ENCODE measurements at places on chromosomes 2 and 18.

DNA sequence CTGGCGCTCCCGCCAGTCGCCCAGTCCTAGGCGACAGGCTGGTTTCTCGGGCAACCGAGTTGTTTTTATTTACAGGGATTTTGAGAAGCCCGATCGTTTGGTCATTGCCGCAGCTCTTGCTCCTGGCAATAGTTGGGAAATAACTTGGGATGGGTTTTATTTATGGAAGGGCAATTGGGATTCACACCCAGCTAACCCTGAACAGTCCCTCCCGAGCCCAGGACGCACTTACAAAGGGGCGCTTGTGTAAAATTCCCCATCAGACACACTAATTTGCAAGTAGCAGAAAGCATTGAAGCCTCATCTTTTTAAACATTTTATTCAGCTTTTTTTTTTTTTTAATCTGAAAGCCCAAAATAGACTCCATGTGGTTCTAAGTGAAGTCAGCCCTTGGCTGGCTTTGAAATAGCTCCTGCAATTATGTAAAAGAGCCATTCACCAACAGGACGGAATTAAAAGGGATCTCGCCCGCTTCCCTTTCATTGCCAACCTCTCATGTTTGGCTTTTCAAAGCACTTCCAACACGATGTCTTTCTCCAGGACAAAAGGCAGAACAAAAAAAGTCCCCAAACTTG is 3.6 kb upstream of the GBX2 start:
- DNase-seq: no peak

- no peak for DNase-seq
Observed at GRCh38 chr2:130806370-130806769, 30.3 kb upstream of the ARHGEF4 start.

- DNase-seq: no peak
Observed at GRCh38 chr2:36562973-36563532, 34.9 kb downstream of the FEZ2 start.

GRCh38 chr18:59448546-59448945 is 89.5 kb upstream of the LMAN1 start:
- DNase-seq: no peak

DNA sequence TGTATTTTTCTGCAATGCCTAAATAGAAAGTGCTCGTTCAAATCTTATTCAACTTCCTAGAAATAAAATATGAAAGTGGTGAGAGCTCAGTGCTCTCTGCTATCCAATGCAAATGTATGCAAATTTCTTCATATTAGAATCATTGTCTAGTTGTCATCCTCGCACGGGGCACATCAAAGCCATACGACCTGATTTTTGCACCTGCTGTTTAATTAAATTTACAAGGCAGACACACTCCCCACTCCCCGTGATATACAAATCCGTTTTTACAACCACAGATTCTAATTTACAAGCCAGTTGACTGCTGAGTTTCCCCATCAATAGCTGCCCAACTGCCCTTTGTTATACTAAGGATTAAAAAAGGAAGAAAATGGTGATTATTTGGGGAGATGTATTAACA is 284.6 kb downstream of the RNF144A start:
- no peak for DNase-seq

GRCh38 chr18:10037181-10037580 is 123.4 kb downstream of the VAPA start:
- no peak for DNase-seq

GRCh38 chr18:76524900-76525698 is 30.1 kb upstream of the ZNF516 start:
- no peak for DNase-seq

DNA sequence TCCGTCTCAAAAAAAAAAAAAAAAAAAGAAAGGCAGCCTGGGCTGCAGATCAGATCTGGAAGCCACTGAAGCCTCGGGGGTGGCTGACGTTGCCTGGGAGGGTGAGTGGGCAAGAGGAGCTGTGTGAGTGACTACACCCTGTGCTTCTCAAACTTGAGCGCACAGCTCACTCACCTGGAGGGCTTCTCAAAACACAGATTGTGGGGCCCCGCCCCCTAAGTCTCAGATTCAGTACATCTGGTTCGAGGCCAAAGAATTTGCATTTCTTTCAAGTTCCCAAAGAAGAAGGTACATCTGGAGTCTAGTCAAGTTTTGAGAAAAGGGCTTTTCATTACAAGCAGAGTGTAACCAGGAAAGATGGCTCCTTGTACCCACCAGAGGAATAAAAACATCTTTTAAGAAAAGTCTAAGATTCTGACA is 97.7 kb upstream of the CAB39 start:
- DNase-seq: no peak

GRCh38 chr2:47043142-47043890 is 111.8 kb downstream of the STPG4 start:
- DNase-seq: no peak

GRCh38 chr2:160207804-160208654 is 8.0 kb upstream of the ITGB6 start:
- no peak for DNase-seq

DNA sequence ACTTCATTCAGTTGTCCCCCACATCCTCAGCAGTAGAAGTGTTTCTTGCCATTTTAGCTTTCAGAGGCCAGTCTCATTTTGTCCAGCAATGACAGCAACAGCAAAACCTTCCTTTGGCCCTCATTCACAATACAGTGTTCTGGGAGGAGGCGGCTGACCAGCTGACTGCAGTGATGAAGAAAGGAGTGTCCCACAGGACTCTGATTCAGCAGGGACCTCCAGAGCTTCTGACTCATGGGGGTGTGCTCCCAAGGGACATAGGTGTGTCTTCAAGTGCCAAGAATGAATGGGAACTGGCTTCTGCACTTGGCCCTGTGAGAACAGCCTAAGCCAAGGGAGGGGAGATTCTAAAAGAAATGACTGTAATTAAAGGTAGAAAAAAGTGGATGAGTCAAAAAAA is 147.0 kb upstream of the PELI1 start:
- DNase-seq: no peak

- DNase-seq: no peak
Observed at GRCh38 chr18:10234912-10235660, 219.3 kb upstream of the APCDD1 start.

DNA sequence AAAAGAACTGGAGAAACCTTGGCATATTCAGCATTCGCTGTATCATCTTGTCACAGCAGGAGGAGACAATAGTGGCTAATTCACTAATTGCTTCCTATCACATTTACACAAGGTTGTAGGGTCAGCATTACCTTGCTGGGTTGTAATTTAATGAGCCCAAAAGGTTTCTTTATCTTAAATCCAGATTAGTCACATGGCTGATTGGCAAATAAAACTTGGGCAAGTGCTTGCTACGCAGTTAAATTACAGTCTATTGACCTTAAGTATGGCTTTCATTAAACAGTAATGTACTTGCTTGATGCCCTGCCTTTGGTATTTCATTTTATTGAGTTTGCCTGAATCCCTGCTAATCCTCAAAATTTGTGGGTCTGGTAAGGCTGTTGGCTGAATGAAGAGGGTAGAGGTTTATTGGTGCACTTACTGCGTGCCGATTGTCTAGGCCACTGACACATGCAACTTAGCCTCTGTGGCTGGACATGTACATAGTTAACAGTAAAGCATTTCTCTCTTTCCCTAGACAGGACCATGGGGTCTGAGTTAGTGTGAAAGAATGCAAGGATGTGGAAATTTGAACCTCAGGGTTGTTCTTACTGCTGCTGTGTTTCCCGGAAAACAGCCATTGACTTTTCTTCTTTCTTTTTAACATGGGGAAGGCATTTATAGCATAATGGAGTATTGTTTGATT is 34.3 kb downstream of the FMNL2 start:
- DNase-seq: no peak

GRCh38 chr18:29653671-29654215 is 1388.8 kb downstream of the DSC3 start:
- DNase-seq: no peak

GRCh38 chr2:113091231-113091896 is 23.6 kb downstream of the IL1F10 start:
- no peak for DNase-seq

DNA sequence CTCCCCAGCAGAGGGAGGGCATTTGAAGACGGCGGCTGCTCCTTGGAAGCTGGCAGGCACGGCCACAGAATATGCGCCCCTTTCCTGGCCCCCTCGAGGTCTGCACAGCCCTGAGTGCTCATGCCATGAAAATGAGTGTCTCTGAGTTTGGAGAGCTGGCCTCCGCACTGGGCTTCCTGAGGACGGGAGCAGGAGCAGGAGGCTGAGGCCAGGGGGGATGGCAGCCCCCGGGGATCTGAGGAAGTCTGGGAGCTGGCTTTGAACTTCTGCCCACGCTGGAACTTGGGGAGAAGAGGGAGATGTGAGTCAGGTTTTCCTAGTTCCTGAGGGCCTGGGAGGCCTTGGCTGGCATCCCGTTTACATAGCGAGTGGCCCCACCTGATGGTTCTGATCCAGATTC is 47.0 kb downstream of the RRM2 start:
- DNase-seq: no peak

GRCh38 chr18:73843455-73843854 is 304.2 kb downstream of the FBXO15 start:
- DNase-seq: no peak

- no peak for DNase-seq
Observed at GRCh38 chr2:80122675-80123074, 181.9 kb downstream of the LRRTM1 start.

GRCh38 chr2:222214885-222215284 is 83.9 kb downstream of the PAX3 start:
- DNase-seq: no peak

DNA sequence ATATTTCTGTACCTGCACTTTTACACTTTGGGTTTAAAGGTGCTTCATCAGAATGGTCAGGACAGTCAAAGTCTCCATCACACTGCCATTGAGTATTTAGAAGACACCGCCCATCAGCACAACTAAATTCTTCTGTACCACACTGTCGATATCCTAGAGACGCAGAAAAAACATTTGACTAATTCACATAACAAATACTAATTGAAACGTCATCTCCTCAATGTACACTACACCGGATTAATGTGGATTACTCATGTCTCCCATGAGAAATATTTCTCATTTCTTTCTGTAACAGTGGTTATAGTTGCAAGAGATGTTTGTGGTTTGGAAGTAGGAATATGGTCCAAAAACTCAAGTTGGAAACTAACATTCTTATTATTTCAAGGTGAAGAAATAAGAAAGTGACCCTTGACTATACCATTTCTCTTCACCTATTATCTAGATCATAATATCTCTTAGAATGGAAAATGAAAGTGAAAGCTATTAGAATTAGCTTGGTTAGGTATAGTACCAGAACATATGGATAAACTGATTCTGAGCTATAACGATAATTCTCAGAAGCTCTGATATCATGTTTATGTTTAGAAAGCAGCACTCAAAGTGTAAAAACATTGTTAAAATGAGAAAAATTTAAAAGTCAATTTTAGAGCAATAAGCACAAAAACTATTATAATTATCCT is 1627.7 kb downstream of the LRP1B start:
- no peak for DNase-seq

- no peak for DNase-seq
Observed at GRCh38 chr2:149218497-149218896, 111.9 kb upstream of the LYPD6 start.

DNA sequence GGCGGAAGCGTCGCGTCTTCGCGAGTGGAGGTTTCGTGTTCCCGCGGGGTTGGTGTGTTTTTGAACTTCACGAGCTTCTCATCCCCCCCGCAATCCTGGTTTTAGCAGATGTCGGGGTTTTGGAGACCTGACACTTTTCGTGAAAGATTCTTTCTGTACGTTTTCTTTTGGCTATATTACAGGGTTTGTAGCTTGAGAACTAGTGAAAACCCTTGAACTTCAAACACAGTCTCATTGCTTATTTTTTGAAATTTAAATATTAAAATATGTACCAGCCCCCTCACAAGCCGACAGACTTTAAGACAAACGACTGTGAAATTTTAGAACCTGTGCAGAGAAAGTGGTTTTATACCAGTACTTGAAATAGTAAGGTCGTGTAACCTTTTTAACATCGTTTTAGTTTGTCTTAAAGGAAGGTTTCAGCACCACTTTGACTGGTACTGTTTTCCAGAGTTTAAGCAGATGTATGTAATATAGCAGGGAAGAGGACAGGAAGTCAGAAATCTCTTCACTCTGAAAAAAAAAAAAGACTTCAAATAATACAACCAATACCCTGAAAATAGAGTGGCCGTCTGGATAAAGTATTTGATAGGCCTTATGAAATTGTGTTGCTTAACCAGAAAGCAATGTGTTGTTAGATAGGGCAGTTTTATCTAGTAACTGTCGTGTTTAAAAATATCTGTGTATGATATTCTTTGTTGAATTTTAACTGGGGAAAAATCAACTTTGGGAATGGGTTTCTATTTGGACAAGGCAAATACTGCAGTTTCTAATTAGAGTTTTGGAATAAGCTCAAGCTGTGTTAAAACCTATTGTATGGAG is 1.4 kb downstream of the SPATS2L start:
- DNase-seq: no peak

DNA sequence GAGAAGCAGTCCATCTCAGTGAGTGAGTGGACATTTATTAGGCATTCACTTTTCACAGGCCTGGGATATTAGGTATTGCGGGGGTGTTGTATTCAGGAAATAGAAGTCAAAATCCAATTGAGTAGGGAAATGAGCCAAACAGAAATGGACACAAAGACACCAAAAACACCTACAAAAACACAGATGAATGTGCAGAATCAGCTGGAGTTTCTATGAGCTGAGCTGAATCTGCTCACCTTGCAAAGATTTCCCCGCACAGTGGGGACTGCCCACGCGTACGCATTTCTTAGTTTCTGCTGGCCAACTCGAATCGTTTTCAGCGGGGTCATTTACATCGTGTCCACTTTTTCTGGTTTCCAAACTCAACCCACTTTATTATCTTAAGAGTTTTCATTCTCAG is 160.0 kb downstream of the BCL2 start:
- DNase-seq: peak; percentile 78

GRCh38 chr18:25067275-25068025 is 284.5 kb downstream of the ZNF521 start:
- DNase-seq: no peak

DNA sequence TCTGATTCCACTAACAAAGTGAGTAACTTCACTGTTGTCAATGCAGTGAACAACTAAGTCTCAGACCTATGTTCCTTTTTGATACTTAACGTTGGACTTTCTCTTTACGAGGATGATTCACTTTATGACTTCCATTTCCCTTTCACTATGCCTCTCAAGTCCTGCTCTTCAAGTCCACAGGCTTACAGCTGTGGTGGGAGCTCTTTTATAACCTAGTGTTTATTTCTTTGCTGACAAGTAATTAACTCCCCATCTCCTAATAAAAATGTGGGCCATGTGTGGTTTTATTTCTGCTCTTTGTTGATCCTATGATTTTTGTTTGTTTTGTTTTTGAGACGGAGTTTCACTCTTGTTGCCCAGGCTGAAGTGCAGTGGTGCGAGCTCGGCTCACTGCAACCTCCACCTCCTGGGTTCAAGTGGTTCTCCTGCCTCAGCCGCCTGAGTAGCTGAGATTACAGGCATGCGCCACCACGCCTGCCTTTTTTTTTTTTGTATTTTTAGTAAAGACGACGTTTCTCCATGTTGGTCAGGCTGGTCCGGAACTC is 142.1 kb downstream of the USP34 start:
- no peak for DNase-seq

- DNase-seq: no peak
Observed at GRCh38 chr18:39211461-39211860, 1645.9 kb upstream of the CELF4 start.
